ENCODE measurements at places on chromosomes 12 and 14. TPM values are rescaled to one million over a fixed set of nuclear protein-coding genes. Genes with fewer than 3 reads are reported as not detected.

DNA sequence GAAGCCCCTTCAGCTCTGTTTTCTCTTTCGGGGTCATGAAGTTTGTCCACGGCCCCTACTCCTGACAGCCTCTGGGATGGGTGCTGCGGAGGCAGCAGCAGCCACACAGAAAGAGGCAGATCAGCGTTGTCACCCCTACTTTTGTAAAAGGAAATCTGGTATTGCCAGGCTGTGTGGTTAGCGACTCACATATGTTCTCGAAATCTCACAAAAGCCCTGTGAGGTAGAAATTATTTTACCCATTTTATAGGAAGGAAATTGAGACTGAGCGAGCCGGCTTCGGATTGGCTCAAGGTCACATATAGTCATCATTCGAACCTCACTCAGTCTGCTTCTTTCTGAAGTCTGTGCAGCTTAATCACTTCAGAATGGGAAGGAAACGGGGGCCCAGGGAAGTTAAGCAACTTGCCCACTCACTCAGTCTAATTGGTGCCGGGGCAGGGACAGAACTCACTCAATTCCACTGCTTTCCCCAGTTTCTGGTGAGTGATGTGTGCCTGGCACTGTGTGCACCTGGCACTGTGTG is 1.1 kb upstream of the CKAP4 start:
- DNase-seq: no peak

The LIN7A gene
- 6.9 TPM for total RNA-seq

GRCh38 chr12:131831635-131832041 is 3.4 kb downstream of the MMP17 start:
- DNase-seq: peak; percentile 74

- no peak for DNase-seq
Measured at GRCh38 chr12:108093209-108093608, 35.9 kb upstream of the WSCD2 start.

GRCh38 chr14:98210045-98210672 is 1061.8 kb downstream of the BCL11B start:
- DNase-seq: no peak

- no peak for DNase-seq
Measured at GRCh38 chr12:62657363-62657632, 190.7 kb downstream of the MON2 start.

The SLCO1B1 gene
- total RNA-seq: not detected

The ASPG gene
- total RNA-seq: 0.83 TPM

DNA sequence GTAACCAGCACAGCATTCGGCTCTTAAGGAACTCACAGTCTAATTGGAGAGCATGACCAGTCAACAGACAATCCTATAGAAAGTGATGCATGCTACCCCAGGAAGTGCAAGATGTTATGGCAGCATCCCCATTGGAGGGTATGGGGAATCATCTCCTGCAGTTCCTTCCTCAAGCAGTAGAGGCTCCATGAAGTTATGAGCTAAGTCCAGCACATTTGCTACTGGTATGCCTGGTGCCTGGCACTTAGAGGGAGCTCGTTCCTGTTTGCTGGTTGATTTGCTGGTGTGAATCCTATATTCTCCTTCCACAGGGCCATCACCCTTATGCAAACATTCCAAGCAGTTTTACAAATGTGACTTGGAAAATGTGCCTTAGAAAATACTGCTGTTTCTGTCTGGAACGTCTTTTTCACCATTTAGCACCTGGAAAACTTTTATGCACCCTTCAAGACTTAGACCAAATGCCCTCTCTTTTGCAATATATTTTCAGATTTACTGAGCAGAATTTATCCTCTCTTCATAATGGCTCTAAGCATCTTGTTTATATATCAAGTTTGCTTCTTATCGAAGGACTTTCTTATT is 136.1 kb upstream of the WSCD2 start:
- no peak for DNase-seq

- DNase-seq: no peak
Measured at GRCh38 chr12:71972441-71973074, 33.9 kb downstream of the TPH2 start.

- no peak for DNase-seq
Measured at GRCh38 chr12:93587611-93588010, 15.1 kb downstream of the SOCS2 start.

DNA sequence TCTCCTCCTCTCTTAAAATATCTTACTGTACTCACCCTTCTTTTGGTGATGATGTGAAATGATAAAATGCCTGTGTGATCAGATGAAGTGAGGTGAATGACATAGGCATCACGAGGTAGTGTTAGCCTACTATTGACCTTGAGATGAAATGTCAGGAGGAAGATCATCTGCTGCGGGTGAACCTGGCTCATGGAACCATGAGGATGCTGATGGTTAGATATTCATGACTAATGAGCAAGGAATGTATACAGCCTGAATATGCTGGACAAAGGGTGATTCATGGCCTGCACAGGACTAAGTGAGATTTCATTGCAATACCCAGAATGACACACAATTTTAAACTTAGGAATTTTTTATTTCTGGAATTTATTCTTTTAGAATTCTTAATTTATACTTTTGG is 89.6 kb downstream of the DAAM1 start:
- DNase-seq: no peak

- DNase-seq: no peak
Measured at GRCh38 chr14:49014476-49014875, 571.7 kb downstream of the RPS29 start.

- DNase-seq: no peak
Measured at GRCh38 chr14:51394384-51394783, 154.3 kb downstream of the TMX1 start.

Data from sigmoid colon (tissue), 7 donors.